ENCODE measurements at places on chromosomes 2 and 18. TPM values are rescaled to one million over a fixed set of nuclear protein-coding genes. Genes with fewer than 3 reads are reported as not detected.

Gene GCG
- total RNA-seq = 2.4 TPM

Gene ZC3H8
- total RNA-seq = 5.1 TPM

Gene FBXO41
- total RNA-seq = 1.2 TPM

Gene FHL2
- total RNA-seq = 64.0 TPM

Gene SLC19A3
- 6.7 TPM for total RNA-seq

DNA sequence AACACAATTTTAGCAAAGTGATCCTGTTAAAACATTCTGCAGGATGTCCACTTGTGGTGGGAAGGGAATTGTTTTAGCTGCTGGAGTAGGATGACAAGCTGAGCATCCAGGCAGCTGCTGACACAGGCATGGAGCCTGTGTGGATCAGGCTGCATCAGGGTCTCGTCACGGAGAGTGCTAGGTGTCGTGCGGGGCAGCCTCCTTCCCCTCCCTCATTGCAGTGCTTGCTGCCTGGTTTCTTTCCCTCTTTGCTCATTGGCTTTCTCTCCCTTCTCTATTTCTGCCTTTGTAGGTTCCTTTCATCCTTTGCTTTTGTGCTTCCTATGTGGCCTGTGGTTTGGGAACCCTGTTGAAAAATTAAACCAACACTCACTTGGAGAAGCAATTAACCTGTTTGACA is 172.9 kb downstream of the TPGS2 start:
- no peak for DNase-seq

GRCh38 chr18:8097399-8097798 is 511.8 kb upstream of the RAB12 start:
- no peak for DNase-seq

DNA sequence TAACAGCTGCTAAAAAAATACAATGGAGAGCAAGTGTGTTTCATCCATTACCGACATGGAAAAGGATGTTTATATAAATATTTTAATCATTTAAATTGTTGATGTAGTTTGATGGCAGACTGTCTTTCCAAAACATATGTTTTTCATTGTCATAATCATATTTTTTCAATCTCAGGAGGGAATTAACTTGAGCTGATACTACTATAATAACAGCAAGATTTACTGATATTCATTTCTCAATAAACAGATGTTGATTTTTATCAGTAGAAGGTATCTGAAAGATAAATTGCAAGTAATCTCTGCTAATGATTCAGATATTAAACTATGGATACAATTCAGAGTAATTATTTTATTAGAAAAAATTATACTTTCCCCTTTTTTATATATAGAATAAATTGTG is 274.9 kb upstream of the TMEFF2 start:
- DNase-seq = no peak

DNA sequence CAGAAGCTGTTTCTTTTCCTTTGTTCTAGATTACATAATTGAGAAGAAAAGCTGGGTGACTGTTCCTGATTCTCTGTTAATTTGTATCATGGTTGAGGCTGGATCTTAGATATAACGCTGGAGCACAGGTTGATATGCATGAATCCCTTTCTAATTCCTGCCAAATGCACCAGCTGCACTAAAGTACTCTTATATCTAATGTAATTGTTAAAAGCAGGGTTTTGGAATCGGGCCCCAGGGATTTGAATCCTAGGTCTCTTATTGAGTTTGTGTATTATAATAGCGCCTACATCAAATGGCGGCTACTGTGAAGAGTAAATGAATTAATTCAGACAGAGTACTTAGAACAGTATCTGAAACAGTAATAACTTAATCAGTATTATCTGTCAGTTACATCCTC is 80.4 kb downstream of the MC4R start:
- DNase-seq = no peak

DNA sequence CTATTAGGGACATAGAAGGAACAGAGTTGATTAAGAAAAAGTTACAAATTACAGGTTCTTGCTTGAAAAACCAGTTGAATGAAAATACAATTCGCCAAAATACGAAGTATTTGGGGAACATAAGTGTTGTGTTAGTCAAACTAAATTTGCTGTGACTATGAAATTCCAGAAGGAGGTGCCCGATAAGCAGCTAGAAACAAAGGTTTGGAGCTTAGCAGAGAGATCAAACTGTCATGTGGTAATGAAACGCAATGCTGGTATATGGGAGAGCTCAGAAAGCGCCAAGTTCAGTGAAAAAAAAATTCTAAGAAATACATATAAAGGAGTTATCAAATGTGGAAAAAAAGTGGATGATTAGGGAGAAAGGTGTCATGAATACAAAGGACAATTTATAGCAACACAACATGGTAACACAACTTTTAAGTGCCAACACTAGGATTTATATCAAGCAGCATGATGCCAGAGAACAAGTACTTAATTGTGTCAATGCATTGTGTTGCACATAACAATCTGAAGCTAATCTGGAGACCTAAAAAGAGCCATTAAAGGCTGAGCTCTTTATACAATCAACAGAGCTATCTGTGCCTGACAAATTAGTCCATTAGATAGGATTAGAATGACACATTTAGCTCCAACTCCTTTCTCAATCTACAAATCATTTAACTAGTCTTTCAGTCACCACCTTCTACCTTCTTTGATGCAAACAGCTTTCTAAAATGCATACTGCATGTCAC is 31.2 kb downstream of the SMAD2 start:
- no peak for DNase-seq

DNA sequence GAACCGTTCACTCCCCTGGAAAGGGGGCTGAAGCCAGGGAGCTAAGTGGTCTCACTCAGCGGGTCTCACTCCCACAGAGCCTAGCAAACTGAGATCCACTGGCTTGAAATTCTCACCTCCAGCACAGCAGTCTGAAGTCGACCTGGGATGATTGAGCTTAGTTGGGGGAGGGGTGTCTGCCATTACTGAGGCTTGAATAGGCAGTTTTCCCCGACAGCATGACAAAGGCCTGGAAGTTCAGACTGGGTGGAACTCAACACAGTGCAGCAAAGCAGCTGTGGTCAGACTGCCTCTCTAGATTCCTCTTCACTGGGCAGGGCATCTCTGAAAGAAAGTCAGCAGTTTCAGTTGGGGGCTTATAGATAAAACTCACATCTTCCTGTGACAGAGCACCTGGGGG is 292.5 kb downstream of the NUP35 start:
- no peak for DNase-seq

GRCh38 chr2:231680285-231680991 is 27.9 kb upstream of the PTMA start:
- DNase-seq = peak; percentile 50

DNA sequence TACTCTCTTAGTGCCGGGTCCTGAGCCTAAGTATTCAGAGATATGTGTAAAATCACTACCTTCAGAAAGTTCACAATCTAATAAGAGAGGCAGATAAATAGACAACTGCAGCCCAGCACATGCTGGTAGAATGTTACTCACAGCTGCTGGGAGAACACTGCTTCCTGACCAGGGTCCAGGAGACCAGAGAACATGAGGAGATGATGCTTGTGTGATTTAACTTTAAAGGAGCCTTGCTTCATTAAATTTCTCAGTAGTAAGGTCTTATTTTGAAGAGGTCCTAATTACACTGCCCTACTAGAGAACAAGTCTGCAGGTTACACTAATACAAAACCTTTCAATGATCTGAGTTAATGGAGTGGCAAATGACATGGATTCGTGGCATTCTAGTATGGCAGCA is 209.9 kb upstream of the TRIB2 start:
- DNase-seq = no peak

GRCh38 chr2:132951008-132951714 is 281.2 kb upstream of the LYPD1 start:
- no peak for DNase-seq

DNA sequence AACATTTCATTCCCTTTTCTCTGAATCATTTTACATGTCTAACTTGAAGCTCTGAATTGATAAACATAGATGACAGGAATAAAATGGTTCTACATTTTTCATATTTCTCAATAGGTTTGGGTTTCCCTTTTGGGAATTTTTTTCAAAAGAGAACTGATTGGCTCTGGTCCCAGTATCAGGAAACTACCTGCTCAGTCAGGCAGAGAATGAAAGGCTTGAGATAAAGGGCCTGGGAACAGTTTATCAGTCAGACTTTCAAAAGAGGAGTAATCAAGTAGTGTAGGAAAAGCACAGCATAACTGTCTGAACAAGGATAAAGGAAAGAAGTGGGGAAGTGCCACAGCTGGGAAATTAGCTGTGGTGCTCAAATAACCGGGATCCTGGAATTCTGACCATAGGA is 28.3 kb upstream of the CCL20 start:
- no peak for DNase-seq

- no peak for DNase-seq
Observed at GRCh38 chr2:240069829-240070228, 16.5 kb upstream of the OR6B3 start.

- DNase-seq = peak; percentile 91
Observed at GRCh38 chr2:11822746-11823451, 76.5 kb downstream of the LPIN1 start.

- peak; percentile 26 for DNase-seq
Observed at GRCh38 chr2:76895469-76895868, 626.7 kb downstream of the LRRTM4 start.

DNA sequence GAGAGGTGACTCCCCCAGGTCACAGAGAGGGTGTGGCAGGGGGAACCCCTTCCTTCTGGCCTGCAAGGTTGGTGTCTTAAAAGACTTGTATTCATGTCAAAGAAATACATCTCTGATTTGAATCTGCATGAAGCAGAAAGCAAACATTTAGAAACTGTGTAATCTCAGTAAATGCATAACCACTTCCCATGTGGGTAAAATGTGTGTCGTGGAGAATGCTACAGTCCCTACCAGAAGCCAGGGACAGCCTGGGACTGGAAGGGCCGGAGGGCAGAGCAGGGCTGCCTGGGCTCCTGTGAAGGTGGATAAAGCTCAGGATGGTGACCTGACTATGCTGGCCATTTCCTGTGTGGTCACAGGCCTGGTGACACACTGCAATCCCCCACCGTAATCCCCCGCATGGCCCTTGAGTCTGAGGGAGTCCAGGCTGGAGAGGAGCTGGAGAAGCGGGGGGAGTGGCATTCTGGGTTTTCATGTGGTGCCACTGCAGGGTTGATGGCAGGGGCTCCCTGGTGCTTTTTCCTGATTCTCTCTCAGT is 102.2 kb downstream of the LRRC30 start:
- DNase-seq = no peak

- DNase-seq = no peak
Observed at GRCh38 chr2:230738924-230739323, 26.3 kb downstream of the CAB39 start.

GRCh38 chr2:40200366-40200915 is 251.4 kb downstream of the SLC8A1 start:
- DNase-seq = no peak

DNA sequence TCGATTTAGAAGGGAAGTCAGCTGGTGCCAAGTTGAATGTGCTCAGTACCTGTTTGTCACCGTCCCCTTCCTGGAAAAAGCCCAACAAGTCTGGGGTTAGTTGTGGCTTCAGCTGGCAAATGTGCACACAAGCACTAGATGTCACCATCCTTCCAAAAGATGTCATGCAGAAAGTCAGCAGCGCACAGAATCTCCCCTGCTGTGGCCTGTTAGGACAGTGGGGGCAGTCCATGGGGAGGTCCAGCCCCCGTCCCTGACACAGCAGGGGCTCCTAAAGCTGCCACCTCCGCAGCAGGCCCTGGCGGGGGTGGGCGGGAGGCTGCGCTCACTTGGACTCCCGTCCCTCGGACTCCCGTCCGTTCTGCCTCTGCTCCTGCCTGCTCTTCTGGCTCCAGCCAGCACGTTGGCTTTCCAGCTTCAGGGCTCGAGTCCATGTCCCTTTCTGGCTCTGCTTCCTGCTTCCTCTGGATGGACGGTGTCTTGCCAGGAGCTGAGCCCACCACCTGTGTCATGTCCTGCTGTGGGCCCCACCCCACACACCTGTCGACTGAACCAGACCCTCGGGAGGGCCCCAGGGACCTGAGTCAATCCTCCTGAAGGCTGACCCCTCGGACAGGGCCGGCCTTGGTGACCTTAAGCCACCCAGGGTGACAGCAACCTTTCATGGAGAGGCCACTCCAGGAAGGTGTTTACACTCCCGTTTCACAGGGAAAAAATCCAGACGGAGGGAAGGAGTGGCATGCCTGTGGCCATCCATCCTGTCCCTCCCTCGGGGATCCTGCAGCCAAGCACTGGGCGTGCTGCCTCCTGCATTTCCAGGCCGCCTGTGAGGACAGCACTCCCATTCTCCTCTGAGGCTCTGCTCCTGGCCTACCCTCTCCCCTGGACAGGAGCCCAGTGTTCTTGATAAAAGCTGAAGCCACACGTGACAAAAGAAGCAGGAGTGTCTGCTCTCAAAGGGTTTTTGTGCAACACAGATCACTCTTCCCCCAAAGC is 8.5 kb downstream of the RAB17 start:
- DNase-seq = peak; percentile 83

DNA sequence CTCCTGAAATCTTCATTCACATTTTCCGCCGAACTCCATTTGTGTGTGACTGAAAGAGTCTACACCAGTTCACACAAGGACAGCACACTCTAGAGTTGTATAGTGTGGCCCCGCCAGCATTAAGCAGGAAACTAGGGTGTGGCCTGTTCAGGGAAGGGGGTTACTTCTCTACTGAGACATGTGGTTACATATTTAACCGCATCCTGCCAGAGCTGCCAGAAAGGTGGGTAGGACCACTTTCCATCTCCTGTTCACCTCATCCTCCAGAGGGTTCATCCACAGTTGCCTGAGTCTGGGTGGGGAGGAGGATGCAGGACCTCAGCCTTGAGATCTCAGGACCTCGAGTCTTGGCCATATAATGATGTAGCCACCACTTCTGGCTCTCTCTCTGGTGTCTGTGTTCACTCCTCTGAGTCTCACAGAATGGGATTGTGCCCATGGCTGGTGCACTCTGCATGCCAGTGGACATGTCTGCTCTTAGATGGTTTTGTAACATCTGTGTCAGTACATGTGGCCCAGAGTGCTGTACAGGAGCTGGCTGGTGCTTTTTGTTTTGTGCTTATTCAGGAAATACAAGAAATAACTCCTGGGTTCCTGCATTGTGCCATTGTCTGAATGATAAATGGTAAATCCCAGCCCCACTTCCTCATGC is 7.7 kb upstream of the SP140L start:
- DNase-seq = no peak

GRCh38 chr2:20414806-20415205 is 32.1 kb upstream of the RHOB start:
- no peak for DNase-seq

- DNase-seq = no peak
Observed at GRCh38 chr2:168064011-168064998, 183.1 kb downstream of the STK39 start.

- no peak for DNase-seq
Observed at GRCh38 chr2:230734247-230735175, 21.9 kb downstream of the CAB39 start.

GRCh38 chr2:174561283-174561971 is 36.2 kb downstream of the WIPF1 start:
- DNase-seq = no peak

DNA sequence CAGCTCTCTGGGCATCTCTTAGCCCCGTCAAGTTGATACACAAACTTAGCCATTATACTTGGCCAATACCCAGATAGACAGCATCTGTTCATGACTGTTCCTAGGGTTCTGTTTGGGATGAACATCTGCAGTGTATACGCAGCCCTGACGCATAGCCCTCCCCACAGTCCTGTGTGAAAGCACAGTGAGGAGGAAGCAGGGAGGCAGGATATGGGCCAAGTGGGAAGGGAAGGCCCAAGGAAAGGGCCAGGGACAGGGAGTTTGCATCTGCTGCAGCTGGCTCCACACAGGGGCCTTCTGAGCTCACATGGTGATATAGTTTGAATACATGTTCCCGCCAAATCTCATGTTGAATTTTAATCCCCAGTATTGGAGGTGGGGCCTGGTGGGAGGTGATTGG is 80.2 kb downstream of the CMPK2 start:
- no peak for DNase-seq

All from umbilical cord (tissue), 2 donors.